Fibroblast of lung (primary cell): ENCODE measurements at places on chromosomes 7 and 10. TPM values are rescaled to one million over a fixed set of nuclear protein-coding genes. Genes with fewer than 3 reads are reported as not detected.

Gene MEPCE
- polyA plus RNA-seq = 11.4 and 17.6 TPM in 2 replicates

Gene CYP2C19
- not detected in 2 replicates for polyA plus RNA-seq

Gene DYNC1I1
- polyA plus RNA-seq = 0.30 and 0.44 TPM in 2 replicates

- no peak for DNase-seq
Observed at GRCh38 chr7:3232228-3232627, 68.8 kb upstream of the SDK1 start.

GRCh38 chr10:73810735-73811465, 498 bp downstream of the NDST2 start:
- DNase-seq = peak; percentile 13

GRCh38 chr7:128666200-128666599, 5.9 kb upstream of the GARIN1A start:
- DNase-seq = peak; percentile 50

DNA sequence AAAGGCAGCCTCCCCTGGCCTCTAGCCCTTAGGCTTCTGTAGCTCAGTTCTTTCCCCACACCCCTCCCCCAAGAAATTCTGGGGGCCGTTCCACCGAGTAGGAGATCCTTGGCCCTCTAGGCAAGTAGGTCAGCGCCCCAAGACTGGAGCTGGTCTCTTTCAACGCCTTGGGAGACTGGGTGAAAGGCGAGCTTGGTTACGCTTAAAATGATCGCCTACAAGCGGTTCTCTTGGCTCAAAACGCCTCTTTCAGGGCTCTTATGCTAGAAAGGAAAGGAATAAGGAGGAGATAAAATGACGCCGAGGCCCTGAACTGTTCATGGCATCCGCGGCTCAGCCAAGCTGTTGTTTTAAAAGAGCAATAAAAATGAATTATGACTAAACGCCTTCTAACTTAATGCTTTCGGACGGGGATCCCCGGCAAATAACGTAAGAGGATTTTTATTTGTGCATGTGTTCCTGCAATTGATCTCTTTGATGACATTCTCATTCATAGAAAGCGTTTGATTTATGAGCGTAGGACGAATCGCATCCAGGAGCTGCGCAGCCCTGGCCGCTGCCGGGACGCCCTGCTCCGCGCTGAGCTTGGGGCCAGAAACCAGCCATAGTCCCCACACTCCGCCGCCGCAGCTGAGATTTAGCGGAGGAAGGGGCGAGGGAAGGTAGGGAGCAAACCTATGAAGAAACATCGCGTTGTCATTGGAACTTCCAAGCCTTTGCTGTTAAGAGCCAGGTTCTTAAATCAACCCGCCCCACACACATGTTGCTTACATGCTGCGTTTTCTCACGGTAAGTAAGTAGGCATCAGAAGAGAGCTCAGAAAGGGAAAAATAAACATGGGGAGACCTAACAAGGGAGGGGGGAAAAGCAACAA, 3.0 kb upstream of the HOXA1 start:
- peak; percentile 69 for DNase-seq

DNA sequence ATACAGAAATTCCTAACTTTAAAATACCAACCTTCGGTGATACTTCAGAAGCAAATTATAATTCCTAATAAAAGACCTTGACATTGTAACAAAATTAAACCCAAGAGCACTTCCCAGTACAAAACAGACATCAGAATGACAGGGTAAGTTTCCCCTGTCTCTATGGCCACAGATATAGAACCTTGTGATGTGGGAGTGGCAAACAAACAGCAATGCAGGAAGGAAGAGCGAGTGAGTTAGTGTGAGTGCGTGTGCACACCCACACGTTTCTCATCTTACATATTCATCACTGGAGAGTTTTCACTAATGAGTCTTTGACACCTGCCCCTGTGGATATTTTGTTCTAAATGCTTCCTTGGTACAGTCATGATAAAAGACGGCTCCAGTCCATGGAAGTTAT, 72.2 kb downstream of the VWC2 start:
- DNase-seq = no peak

DNA sequence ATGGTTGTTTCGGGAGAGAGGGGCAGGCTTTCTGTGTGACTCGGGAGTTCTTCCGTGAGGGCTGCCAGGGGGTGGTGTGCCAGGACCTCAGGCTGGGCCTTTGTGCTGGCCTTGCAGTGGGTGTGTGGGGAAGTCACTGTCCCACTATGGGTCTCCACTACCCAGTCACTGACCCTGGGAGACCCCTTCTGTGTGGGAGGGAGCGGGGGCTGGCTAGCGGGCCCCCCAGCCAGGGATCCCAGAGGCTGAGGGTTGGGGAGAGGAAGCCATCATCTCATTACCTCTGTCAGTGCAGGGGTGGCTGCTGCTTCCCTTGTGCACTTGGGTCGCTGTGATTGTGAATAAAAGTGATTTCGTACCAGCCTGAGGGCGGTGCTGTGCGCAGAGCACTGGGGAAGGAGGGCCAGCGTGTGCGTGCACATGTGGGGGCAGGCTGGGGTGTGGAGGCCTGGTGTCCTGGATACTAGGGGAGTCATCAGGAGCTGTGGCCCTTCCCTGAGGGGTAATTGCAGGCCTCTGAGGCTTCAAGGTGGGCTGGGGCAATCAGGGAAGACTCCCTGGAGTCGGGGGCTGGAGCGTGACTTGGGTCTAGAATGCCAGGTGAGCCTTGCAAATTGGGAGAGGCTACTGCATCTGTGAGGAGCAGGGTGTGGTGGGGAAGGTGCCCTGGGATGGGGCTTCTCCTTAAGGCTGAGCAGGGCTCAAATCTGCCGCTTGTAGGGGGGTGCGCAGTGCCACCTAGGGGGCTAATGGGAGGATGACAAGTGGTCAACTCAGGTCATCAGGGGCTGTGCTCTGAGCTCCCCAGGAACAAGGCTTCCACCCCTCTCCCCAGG, 98.9 kb downstream of the NEURL1 start:
- DNase-seq = peak; percentile 32

- DNase-seq = peak; percentile 79
Observed at GRCh38 chr10:70832852-70833528, 17.2 kb downstream of the SGPL1 start.
